ENCODE measurements at places on chromosomes 3 and 15.

DNA sequence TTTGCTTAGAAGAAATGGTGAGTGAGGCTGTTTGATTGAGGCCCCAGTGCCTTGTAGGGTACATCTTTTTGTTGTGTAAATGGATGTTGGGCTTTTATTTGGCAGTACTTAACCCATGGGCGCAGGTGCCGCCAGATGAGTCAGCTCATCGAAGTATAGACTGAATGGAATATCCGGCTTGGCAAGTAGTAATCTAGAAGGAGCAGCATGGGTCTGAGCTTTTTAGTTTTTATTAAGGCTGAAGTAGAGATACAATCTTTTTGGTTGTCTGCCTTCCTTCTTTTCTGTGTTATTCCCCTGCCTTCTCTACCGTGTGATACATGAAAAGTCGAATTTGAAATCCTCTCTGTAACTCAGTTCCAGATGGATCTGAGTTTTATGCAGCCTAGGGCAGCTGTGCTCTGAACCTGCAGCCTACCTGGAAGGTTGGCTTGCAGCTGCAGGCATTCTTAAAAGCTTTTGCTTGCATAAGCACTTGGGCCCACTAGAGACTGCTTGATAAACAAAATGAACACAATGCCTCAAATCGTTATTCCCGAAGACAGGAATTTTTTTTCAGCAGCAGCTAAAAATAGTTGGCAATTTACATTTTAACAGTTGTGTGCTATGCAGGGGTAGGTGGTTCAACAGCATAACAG is 177.5 kb upstream of the CGNL1 start:
- DNase-seq = no peak

DNA sequence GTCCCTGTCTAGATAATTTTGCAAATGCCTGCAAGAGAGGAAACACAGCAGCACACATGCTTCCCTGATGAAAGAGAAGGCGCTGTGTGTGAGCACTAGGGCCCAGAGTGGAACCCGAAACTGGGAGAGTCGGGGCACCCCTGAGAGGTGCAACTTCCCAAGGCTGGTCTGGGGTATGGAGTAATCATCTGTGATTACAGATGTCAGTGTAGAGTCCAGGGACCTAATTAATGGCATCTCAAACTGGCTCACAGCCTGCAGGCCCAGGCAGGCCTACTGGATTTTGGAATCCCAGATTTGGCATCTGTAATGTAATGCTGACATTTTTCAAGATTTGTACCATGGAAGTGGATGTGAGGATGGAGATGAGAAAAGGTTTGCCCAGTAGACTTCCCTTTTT is 29.4 kb downstream of the PGPEP1L start:
- no peak for DNase-seq

DNA sequence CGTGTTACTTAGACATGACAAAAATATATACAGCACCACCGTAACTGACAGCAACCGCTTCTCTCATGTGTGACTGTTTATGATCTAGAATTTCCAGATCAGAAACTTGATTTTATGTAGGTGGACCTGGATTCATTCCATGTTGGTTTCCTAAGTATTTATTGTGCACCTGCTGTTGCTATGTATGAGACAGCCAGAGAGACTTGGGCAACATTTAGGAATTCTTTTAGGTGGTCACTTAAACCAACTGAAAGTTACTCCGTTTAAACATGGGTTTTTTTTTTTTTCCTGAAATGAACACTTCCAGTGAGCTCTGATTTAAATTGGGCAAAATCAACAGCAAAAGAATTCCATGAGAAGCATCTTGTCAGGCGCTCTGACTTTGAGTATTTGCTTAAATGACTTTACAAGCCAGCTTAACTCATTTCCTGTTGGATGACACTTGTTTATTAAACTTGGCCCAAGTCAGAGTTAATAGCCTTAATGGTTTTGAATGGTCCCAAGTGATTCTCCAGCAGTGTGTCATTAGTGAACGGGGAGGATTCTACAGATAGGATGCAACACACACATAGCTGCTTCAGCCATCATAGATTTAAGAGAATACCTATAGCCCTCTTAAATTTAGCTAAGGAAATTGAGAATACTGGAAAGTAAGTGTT is 31.8 kb downstream of the MITF start:
- no peak for DNase-seq

DNA sequence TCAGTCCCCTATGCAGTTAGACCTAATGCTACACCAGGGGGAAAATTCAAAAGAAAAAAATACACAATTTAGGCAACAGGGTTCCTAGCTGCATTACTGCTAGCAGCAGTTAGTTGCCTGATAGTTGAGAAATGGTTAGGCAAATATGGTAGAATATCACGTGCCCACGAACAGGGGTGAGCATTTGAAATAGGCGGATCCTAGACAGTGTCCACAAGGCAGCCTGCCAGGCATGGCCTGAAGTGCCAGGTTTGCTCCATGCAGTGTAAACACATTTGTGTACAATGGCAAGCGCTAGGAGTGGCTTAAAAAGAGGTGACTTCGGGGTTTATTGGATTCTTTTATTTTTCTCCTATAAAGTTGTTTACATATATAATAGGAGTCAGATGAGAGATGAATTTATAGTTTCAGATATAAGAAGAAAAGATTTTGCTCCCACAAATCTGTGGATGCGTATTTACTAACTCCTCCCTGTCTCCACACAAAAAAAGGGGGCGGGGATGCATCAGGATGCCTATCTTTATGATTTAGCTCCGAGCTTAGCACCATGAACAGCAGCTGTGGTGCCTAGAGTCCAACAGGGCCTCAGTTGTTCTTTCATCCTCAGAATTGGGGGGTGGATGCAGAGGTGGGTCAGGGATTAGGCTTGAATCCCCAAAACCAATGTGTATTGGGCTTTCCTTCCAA is 3.9 kb upstream of the TGM4 start:
- DNase-seq = no peak

DNA sequence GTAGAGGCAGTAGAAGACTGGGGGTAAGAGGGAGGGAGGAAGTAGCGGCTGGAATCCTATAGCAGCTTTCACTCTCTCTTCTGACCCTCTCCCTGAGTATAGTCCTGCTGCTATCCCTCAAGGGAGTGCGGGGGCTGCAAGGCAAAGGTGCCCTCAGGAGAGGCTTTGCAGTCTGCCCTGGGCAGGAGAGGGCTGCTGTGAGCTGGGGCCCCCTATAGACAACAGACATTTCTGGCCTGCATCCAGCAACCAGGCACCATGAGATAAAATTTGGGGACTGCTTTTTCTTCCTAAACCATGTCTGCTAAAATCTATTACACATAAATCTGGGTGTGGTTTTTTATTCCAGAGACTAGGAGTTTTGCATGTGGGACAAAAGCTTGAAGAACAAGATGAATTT is 48.0 kb downstream of the SACM1L start:
- no peak for DNase-seq

- DNase-seq = no peak
Measured at GRCh38 chr3:194505791-194506415, 19.1 kb upstream of the ATP13A3 start.

DNA sequence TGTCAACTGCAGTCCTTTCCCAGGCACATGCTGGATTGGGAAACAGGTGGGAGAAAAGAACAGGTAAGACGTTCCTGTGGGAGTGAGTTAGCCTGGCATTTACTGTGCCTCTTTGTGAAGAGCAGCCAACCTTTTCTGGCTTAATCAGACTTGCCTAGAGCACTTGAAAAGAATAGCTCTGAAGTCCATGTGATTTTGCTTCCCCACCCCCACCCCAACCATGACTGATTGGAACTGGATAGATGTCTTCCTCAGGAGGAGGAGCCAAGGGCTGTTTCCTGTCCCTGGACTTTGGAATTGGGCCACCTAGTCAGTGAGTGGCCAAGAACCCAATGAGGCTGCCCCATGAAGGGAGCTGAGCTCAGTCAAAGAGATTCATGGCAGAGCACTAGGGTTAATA is 4.7 kb upstream of the TMEM41A start:
- no peak for DNase-seq

DNA sequence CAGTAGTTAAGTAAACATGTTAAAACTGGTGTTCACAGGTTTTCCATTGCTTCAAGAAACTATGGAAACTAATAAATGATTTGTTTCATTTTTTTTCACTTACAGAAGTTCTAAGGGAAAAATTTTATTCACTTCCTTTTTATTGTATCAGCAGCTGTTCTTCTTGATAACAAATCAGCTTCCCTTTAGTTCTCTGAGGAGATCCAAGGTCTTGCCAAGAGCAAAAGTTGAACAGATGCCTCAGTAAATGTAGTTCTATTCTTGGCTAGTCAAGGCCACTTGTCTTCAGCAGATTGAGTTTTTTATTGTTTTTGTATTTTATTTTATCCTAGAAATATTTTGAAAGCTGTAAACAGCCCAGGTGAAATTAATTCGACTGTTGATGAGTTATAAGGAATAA is 41.8 kb downstream of the KCNH8 start:
- DNase-seq = no peak

DNA sequence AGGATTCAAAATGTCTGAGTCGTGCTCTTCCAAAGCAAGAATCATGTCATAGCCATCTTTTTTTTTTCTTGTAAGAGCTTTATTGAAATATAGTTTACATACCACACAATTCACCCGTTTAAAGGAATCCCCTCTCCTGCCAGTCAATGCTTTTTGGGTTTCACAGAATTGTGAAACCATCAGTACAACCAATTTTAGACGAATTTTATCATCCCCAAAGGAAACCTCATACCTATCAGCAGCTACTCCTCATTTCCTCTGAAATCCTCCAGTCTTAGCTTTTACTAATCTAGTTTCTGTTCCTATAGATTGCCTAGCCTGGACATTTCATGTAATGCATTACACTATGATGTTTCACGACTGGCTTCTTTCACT is 39.6 kb downstream of the ADIPOQ start:
- no peak for DNase-seq

DNA sequence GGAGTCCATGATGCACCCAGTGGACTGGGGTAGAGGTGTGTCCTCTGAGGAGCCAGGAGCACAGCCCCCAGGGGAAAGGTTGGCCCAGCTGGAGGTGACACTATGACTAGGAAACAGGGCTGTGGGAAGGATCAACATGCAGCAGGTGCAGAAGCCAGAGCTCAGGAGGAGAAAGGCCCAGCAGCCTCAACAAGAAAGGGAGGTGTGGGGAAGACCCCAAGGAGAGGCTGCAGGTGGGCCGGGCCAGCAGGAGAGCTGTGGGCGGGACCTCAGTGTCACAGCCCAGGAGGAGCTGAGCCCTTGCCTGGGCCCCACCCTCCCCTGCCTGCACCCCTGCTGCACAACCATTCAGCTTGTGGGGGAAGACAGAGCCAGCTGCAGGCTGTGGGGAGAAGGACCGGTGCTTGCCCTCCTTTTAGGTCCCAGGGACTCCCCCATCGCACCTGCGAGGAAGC is 18.4 kb upstream of the KLF13 start:
- DNase-seq = no peak

- DNase-seq = no peak
Measured at GRCh38 chr3:105891101-105891500, 22.3 kb upstream of the CBLB start.

DNA sequence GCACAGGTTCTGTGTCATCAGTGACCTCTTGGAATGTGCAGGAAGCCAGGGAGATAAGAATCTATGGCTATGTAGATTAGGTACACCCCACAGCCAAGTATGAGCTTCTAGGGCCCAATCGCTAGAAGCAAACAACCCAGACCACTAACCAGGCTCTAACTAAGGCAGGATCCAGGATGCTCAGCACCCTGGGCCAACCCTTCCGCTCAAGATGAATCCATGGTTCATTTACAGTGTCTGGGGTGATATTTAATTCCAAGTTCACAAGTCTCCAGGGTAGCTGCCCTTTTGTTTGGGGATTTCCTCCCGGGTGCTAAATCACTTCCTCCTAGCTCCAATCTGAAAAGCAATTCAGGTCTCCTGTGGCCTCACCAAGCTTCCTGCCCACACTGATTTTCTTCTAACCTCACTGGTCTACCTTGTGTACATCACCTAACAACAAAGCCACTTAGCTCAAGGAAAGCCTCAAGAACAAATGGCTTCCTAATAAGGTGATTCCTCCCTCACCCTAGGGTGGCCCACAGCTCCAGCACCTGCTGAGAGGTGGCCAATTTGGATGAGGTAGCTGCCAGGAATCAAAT is 2.4 kb downstream of the EHD4 start:
- no peak for DNase-seq

DNA sequence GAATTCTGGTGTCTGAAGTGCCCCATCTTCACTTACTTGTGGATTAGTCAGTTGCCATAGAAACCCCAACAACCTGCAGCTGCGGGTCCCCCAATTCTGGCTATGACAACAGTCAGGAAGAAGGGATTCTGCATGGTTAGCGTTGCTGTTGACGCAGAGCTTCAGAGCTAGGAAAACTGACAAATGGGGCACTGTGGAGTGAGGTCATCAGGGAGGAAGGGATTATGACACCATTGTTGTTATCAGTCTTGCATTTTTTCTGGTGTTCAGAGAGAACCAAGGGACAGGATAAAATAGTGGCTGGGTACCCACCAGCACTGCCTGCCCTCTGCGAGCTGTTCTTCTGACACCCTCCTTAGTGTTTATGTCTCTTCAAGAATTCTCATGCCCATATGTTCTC is 367.7 kb upstream of the ARRDC4 start:
- DNase-seq = no peak

DNA sequence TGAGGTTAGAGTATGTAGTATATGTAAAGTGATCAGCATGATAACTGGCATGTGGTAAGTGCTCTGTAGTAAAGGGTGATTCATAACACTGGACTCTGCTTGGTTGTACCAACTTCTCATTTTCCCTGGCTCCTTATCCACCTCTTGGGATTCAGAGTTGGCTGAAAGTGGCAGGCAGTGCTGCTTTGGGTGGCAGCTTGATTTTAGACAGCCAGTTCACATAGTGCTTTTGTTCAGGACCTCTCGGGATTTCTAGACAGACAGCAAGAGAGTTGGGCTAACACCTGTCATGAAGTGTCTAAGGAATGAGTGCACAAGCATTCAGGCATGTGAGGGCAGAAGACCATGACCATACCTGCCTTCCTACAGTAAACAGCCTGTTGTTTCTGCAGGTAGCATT is 69.0 kb downstream of the RBM6 start:
- no peak for DNase-seq

GRCh38 chr3:72582211-72582878 is 265.9 kb downstream of the SHQ1 start:
- no peak for DNase-seq

DNA sequence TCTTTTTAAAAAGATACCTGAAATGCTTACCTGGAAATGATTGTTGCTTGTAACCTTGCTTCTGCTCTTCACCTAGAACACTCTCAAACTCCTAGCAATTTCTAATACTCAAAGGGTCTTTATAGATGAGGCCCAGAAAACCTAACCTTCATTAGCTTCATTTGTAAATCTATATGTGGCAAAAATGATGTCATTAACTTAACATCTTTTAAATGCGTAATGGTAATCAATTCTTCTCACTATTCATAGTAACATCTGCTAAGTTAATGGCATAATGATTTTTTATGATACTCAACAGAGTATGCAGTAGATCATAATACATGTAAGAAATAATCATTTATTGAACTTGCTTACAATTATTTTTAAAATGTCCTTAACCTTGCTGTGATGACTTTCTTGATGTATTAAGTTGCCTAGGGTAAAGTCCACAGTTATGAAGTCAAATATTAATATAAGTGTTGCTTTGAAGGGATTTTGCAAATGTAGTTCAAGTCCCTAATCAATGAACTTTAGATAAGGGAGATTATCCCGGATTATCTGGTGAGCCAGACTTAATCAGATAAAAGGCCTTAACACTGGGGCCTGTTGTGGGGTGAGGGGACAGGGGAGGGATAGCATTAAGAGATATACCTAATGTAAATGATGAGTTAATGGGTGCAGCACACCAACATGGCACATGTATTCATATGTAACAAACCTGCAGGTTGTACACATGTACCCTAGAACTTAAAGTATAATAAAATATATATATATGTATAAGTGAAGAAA is 10.1 kb upstream of the SERPINI2 start:
- no peak for DNase-seq
